ENCODE measurements at places on chromosomes 7 and 10. TPM values are rescaled to one million over a fixed set of nuclear protein-coding genes. Genes with fewer than 3 reads are reported as not detected.

The FFAR4 gene
- not detected for total RNA-seq

DNA sequence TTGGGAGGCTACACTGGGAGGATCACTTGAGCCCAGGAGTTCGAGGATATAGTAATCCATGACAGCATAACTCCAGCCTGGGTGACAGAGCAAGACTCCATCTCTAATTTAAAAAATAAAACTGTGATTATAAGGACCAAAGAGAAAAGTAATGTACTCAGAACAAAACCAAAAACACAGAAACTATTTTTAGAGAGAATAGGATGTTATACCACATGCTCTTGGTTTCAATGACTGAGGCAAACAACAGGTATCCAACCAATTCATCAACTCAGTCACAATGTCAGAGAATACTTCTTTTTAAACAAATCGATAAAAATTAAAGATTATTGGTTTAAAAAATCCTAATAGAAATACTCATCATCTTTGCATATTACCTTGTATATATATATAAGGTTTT, 186.7 kb downstream of the TPK1 start:
- DNase-seq: no peak

DNA sequence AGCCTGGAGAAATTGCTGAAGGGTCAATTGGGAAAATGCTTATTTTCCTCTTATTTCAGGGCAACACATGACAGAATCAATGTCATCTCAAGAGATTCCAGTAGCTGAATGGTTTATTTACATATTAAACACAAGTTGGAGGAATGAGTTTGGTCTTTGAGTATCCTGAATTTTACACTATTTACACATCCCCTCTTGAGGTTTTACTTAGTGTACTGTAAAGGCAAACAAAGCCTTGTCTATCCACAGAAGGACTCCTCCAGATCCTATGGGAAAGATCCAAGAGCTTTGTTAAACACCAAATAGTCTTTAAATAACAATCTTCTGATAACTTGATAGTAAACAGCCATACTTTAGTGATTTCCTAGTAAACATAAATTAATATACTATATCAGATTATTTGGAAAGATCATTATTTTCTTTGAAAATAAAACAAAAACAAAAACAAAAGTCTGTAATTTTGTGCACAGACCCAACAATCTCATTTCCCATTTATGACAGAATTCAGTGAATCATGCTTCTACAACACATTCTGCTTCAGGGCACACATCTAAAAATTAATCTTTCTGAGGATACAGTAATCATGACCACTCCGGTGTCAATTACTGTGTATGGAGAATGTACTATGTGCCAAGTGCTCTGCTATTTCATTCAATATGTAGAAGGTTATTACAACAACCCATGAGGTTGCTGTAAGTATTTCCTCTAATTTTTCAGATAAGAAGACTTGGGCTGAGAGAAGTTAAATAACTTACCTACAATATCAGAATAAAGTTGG, 575.0 kb upstream of the LRRTM3 start:
- DNase-seq: no peak

- no peak for DNase-seq
Observed at GRCh38 chr7:155461631-155462030, 3.7 kb downstream of the EN2 start.

DNA sequence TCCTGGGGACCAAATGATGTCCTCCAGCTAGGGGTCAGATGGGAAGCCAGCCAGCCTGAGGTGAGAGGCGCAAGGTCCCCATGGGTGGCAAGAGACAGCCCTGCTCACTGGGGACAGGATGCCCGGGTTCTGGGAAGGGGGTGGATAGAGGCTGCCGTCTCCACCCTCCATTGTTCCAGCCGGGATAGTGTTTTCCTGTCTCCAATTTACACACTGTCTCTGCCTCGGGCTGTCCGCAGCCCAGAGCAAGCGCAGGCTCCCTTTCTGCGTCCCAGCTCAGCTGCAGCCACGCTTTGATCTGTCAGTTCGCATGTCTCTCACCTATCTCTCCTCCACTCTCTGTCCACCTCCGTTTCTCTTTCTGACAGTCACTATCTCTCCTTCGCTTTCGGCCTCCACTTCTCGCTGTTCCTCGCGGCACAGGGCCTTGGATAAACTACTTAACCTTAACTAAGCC, 2.1 kb downstream of the EPHB4 start:
- DNase-seq: no peak

DNA sequence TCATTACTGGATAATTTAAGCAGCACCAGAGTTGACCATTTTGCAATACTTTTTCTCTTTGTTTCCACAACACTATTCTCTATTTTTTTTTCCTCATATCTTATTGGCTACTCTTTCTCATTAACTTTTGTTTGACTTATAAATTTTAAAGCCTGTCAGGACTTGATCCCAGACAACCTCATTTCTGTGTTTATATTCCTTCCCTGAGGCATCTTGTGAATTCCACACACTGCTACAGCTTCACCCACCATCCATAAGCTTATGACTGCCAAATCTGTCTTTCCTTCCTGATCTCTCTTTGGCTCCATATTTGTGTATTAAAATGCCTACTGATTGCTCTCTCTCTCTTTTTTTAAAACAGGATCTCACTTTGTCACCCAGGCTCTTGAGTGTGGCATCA, 124.6 kb upstream of the MBL2 start:
- DNase-seq: no peak

The SHH gene
- not detected for total RNA-seq

The BICC1 gene
- not detected for total RNA-seq

The FOXI2 gene
- not detected for total RNA-seq

The TMEM176A gene
- not detected for total RNA-seq

The AZGP1 gene
- 0.43 TPM for total RNA-seq

DNA sequence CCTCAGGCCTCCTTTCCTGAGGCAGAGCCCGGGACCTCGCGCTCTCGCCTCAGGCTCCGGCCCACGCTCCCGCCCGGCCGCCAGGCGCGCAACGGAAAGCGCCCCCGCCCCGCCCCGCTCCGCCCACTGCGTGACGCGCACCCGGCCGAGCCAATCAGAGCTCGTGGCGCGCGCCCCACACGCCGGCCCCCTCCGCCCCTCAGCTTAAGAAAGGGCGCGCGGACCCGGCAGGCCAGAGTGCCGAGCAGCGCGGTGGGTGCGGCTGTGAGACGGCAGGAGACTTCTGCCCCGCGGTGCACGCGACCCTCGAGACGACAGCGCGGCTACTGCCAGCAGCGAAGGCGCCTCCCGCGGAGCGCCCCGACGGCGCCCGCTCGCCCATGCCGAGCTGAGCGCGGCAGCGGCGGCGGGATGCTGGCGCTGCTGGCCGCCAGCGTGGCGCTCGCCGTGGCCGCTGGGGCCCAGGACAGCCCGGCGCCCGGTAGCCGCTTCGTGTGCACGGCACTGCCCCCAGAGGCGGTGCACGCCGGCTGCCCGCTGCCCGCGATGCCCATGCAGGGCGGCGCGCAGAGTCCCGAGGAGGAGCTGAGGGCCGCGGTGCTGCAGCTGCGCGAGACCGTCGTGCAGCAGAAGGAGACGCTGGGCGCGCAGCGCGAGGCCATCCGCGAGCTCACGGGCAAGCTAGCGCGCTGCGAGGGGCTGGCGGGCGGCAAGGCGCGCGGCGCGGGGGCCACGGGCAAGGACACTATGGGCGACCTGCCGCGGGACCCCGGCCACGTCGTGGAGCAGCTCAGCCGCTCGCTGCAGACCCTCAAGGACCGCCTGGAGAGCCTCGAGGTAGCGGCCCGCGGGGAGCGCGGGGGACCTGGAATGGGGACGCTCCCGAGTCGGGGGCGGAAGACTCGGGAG, at the start of gene NPTX2:
Gene NPTX2 (plus strand): TSS at position 235 of the 909 bp plus-strand sequence. CDS start 177 bp downstream, at position 412.
- peak; percentile 19 for DNase-seq

DNA sequence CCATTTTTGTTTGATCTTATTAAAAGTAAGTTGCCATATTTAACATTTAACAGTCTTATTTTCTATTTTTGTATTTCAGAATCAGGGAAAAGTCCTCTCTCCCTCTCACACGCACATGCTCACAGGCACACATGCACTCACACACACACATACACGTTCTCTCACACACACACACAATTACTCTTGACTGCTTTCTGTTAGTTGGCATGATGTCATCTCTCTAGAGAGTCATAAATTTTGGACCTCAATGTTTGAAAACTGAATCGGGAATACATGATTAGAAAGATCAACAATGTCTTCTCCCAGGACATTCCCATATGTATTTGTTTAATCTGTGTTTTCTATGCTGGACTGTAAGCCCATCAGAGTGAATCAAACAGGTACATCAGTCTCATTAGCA, 165.7 kb upstream of the AHR start:
- no peak for DNase-seq

Data from activated naive CD4-positive, alpha-beta T cell treated with anti-CD3 and anti-CD28 coated beads, Interleukin-2, amount 50 U/mL, for 72 hours (primary cell).